GOT3 (cell line): ENCODE measurements at places on chromosomes 13 and 19.

- DNase-seq = no peak
Measured at GRCh38 chr13:47886314-47886713, 114.8 kb downstream of the SUCLA2 start.

- DNase-seq = no peak
Measured at GRCh38 chr13:75299913-75300862, 181.8 kb downstream of the TBC1D4 start.

DNA sequence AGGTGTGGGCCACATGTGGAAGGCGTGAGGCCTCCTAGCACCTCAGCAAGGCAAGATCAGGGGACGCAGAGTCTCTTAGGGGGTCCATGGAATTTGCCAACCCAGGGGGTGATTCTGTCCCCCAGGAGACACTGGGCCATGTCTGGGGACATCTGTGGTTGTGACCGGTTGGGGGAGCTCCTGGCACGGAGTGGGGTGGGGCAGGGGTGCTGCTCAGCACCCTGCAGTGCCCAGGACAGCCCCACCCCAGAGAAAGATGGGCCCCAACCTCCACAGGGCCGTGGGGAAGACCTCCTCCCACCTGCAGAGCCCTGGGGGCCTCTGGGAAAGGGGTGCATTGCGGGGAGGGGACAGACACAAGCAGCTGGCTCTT lies 4.0 kb downstream of the MKNK2 start:
- DNase-seq = no peak

GRCh38 chr19:31166206-31166605 lies 183.0 kb downstream of the TSHZ3 start:
- no peak for DNase-seq

DNA sequence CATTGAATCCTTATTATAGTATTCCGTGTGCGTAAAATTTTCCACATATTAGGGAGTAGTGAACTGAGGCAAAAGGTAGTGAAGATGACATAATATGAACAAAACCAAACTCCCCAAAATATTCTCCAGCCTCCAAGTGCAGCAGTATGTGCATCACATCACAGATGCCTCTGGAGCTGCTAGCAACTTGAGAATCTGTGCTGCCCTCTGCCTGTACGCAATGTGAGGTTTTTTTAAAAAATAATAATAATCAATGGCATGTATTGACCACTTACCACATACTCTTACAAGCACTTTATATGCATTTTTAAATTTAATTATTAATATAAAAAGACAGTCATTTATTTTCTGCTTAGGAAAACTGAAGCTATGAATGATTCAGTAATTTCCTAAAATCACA lies 583.0 kb upstream of the SPRY2 start:
- no peak for DNase-seq

DNA sequence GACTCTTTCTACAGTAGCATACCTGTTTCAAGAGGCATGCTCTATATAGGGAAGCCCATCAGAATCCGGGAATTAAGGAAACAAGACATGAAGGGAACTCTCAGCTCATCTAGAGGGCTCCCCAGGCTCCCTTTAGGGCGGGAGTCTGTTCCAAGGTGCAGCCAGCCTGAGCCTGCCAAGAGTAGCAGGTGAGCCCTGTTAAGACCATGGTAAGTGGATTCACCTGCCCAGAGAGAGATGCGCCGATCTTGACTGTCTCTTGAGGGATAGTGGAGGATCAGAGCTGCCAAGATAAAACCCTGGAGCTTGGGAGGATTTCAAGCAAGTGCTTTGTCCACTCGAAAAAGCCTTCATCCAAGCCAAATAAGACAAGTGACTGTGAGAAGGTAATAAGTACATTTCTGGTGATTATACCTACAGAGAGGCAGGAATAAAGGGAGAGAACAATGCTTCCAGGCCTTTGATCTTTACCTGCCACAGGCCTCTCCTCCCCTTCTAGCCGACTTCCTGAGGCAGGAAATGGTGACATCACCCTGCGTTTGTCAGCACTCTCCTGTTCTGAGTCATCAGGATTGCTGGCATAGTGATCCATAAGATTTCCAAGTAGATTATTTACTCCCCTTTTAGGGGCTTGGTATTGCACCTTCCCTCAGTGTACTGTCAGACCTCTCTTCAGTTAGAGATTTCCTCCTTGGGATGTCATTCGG lies 31.5 kb downstream of the KLF5 start:
- no peak for DNase-seq

GRCh38 chr19:56309511-56310185 lies 5.0 kb downstream of the ZSCAN5A start:
- DNase-seq = peak; percentile 10

DNA sequence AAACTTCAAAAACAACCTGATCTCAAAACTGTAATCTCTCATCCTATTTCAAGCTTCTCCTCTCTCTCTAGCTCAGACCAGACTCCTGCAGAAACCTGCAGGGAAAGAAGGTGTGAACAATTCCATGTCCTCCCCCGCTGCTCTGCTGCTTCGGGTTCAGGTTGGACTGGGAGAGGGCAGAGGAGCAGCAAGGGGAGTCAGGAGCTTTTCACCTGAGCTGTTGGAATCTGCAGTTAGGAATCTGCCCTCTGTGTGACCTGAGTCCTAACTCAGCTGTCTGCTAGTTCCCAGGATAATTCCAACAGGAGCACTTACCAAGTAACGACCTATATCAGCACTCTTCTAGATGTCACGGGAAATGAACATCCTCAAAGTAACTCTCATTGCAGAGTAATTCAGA lies 118.3 kb downstream of the DNAJC15 start:
- DNase-seq = no peak

DNA sequence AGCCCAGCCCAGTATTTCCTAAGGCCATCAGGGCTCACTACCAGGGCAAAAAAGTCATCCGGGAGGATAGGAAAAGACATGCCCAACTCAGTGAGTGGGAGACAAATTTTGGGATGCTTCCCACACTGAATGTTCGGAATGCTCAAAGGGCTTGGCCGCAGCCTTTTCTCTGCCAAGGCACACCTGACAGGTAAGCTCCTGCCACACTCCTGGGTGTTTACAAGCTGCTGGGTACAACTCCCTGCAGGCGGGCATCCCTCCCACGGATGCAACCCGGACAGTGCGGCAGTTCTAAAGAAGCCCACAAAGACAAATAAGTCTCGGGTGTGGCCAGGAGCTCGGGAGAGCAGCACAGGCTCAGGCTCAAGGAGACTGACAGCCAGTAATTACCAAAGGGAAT lies 28.1 kb downstream of the SLC7A1 start:
- no peak for DNase-seq

DNA sequence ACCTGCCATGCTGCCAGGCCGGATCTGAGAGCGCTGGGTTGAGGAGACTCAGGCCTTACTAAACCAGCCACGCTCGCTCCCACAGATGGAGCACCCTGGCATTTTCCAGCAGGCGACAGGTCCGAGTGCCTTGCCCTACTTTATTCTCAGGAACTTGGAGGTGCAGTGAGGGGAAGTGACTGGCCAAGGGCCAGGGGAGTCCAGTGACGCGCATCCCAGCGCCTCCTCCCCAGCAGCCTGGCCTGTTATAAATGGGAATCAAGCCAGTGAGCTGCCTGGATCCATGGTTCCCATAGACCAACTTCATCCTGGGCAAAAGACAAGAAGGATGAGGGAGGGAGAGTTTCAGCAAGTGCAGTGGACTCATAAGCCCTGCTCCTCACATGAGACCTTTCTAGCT lies 35.5 kb downstream of the TMED1 start:
- DNase-seq = no peak

DNA sequence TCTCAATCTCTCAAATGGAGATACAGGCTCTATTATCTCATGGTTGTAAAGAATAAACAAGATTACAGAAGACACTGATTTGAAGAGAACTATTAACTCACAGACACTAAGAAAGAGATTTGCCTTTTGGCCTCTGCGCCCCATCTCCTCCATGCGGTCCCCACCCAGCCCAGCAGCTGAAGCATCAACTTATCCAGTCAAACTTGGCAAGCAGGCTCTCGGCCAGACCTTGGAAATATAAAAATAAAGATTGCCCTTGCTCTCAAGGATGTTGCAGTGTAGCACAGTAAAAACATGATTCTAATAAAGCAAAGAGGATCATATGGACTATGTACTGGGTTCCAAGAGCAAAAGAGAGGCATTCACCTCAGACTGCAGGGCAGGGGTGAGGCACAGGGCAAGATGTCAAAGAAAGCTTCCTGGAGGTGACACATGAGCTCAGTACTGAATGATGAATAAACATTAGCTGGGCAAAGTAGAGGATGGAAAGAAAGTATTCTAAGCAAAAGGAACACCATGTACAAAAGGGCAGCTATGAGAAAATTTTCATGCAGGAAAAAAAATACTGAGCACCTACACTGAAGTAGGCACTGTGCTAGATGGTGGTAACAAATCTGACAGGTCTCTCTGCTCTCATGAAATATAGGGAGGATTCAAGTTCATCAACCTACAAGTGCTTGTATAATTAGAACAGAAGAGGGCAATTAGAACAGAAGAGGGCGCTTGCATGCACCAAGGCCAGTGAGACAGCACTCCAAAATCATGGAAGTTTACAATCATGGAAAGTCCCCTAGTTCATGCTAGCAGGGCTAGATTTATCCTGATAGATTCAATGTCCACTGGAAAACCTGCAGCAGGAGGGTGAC lies 85.0 kb downstream of the SACS start:
- no peak for DNase-seq

DNA sequence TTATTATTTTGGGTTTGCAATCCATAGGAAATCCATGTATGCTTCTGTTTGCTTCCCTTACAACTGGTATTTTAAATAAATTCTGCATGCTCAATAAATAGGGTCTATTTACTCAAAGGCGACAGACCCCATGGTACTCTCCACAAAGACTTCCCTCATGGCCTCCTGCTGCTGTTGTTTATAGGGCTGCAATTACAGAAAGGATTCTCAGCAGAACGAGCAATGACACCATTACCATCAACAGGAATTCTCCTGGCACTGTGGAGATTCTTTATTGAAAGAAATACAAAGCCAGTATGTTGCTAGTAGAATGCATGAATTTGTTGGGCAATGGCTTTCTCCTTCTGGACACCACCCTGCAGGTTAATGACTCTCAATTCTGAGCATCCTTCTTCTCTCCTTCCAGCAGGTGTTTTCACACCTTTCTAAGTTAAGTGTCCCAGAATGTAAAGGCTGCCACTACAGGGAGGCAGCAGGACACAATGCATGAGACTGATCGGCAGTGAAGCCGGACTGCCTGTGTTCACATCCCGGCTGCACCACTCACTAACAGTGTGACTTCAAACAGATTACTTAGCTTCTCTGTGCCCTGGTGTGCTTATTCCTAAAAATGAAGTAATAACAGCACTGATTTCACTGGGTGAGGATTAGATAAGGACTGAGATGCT lies 360.2 kb downstream of the DNAJC15 start:
- no peak for DNase-seq

DNA sequence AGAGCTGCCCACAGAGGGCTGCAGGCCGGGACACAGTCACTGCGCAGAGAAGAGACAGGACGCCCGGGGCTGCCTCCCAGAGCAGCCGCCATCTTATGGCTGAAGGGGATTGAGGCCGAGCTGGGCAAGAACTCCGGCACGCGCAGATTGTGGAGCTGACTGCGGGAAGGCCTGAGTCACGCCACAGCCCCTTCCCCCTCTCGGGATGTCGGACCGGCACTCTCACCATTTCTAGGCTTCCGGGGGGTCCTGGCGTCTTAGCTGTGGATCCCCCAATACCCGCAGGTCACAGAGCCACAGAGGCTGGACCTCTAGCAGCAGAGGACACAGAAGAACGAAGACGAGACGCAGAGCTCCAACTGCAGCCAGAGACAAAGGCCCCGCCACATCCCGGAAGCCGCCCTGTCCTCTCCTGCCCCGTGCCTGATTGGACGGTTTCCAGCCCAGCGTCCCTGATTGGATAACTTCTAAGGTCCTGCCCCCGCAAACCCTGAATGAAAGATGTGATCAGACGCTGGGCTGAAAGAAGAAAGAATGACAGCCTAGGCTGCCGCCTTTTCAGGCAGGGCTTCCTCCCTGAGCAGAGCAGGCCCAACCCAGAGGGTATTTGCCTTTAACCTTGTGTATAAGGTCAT lies at the start of gene ZNF43:
ZNF43 (minus strand) TSS at position 373 of the 635 bp plus-strand sequence; CDS start at position 229, 144 bp downstream.
- peak; percentile 5 for DNase-seq

GRCh38 chr13:43787518-43787891 lies 733 bp upstream of the ENOX1 start:
- DNase-seq = no peak

- no peak for DNase-seq
Measured at GRCh38 chr13:35884211-35884760, 246.9 kb downstream of the DCLK1 start.

- DNase-seq = no peak
Measured at GRCh38 chr19:30059741-30060457, 117.9 kb downstream of the URI1 start.

GRCh38 chr19:18946918-18947317 lies 5.9 kb upstream of the HOMER3 start:
- DNase-seq = no peak

DNA sequence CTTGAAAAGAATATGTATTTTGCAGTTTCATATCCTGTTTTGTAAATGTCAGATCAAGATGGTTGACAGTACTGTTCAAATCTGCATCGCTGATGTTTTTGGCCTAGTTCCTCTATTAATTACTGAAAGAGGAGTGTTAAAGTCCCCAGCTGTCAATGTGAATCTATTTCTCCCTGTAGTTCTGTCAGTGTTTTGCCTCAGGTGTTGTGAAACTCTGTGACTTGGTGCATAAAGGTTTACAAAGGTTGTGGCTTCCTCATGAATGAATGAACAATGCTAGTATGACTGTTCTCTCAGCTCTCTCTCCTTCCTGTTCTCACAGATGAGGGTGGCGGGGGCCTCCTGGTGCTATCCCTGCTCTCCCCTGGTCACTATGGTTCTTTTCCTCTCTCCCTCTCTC lies 142.4 kb downstream of the MYCBP2 start:
- no peak for DNase-seq

GRCh38 chr13:44231786-44232516 lies 141.7 kb upstream of the SERP2 start:
- no peak for DNase-seq

DNA sequence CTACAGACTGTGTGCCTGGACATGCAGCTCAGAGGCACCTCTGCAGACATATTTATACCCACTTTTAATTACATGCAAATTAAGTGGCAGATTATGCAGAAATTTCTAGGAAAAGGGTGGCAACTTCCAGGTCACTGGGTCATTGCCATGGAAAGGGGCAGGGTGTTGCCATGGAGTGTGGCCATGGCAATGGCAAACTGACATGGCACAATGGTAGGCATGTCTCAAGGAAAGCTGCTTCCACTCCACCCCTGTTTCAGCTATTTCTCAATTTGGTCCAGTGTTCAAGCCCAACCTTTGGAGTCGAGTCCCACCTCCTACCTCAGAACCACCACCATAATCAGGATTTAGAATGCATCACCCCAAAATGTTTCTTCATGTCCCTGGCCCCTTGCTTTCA lies 170.7 kb upstream of the TSHZ3 start:
- no peak for DNase-seq

DNA sequence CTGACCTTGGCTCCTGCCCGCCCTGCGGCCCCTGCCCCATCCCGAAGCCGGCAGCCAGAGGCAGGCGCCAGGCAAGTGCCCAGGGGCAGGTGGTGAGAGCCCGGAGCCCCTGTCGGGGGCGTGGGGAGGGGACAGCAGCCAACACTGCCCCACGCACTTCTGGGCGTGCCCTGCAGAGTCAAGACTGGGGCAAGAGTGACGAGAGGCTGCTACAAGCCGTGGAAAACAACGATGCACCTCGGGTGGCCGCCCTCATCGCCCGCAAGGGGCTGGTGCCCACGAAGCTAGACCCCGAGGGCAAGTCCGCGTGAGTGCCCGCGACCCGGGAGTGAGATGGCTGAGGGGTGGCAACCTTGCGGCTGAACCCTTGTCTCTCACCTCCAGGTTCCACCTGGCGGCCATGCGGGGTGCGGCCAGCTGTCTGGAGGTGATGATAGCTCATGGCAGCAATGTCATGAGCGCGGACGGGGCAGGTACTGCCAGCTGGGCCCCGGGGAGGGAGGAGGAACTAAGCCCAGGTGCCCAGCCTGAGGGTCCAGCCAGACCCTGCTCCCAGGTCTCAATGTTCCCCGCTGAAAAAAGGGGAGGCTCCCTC lies 17.3 kb downstream of the ANKRD24 start:
- no peak for DNase-seq
